ENCODE measurements at places on chromosomes 4 and X.

DNA sequence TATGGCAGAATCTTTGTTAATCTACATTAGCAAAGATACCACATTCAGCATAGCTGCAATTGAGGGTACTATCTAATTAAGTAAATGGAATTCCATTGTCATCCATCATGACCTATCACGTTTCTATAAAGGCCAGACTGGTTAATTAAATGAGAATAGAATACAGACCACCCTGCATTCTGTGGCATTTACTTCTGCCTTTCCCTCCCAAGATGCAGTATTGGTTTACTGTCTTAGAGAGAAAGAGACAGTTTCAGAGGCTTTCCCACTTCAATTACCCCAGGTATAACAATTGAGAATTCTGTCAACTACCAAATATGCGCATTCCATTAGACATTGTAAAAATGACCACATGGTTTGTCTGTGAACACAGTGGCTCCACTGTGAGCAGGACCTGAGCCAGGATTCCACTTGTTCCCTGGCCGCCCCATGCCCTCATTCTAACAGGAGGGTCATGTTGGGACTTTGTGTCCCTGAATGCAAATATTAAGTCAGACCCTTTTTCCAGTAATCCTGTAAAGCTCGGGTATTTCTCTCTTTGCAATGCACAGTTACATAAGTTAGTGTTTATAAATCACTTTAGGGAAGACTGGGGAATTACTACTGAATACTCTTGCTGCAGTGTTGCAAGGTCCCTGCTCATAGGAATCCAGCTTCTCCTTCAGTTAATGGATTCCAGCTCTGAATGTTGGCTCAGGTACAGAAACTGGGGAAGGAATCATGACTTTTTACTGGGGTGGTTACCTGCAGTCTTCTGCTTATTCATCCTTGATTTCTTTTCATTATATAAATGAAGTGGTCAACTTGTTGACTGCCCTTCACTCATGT, 261.0 kb downstream of the PDGFC start:
- no peak for DNase-seq

GRCh38 chrX:14028473-14028872, 1.2 kb downstream of the GEMIN8 start:
- DNase-seq, result no peak

- no peak for DNase-seq
These were observed 35.6 kb downstream of the ARSJ start for GRCh38 chr4:113943863-113944262.

DNA sequence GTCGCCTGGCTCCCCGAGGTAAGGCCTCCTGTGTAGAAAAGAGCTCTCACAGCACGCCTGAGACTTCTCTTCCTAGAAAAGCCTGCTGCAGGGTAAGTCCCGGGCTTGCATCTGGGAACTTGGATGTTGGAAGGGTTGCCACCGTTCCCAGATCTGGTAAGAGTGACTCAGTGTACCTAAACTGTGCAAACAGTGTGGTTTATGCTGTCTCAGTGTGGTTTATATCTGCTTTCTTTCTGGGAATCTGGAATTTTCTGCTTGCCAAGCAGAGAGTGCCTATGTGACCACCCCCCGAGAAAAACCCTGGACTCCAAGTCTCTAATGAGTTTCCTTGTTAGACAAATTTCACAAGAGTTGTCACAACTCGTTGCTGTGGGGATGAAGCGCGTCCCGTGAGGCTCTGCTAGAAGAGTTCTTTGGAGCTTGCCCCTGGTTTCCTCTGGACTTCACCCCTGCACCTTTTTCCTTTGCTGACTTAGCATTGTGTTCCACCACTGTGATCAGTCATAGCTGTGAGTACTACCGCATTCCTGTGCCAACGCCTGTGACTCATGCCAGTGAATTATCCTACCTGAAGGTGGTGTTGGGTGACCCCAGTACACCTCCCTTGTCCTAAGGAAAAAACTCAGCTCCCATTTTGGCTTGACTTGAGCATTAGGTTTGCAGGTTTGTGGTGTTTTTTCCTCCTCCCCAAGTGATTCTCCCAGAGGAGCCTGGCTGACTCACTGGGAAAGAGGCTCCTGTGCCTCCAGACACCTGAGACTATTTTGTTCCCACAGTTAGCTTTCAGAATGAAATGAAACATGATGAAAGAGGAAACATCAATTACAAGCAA, 14.5 kb downstream of the SLC2A9 start:
- DNase-seq, result no peak

DNA sequence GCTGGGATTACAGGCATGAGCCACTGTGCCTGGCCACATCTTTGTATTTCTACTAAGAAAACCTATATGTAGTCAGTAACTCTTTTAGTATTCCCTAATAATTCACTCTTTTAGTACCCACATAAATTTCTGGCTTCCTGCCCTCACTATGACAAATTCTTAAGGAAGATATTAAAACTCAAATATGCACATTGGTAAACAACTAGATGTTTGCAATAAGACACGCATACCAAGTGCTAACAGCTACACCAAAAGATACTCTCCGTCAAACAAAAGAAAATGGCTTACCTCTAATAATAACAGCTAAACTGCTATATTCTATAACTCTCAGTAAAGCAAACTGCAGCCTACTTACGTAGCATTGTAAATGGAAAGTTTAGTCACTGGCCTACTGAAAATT, 6.3 kb downstream of the UBA6 start:
- DNase-seq, result no peak

- DNase-seq, result no peak
These were observed 158.6 kb upstream of the ADGRL3 start for GRCh38 chr4:61041527-61041926.

- no peak for DNase-seq
These were observed 5.2 kb downstream of the HTT start for GRCh38 chr4:3079694-3080123.

- no peak for DNase-seq
These were observed 196.1 kb upstream of the GK2 start for GRCh38 chr4:79604152-79604551.

- no peak for DNase-seq
These were observed 12.2 kb downstream of the UCP1 start for GRCh38 chr4:140556372-140557085.

DNA sequence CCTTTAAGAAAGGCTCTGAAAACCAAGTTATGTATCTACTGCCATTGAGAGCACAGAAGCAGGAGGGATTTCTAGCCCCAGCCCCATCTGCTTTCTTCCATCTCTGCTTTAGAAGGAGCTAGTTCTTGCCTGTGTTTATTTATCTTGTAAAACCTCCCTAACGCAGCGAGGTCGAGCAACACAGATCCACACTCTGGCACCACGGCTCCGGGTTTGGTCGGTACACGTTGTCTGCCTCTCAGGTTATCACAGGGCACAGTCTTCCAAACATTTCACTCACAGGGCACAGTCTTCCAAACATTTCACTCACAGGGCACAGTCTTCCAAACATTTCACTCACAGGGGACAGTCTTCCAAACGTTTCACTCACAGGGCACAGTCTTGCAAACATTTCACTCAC, 69.7 kb upstream of the TLR3 start:
- no peak for DNase-seq

- no peak for DNase-seq
These were observed 277.1 kb downstream of the KLHL13 start for GRCh38 chrX:117839544-117839943.

DNA sequence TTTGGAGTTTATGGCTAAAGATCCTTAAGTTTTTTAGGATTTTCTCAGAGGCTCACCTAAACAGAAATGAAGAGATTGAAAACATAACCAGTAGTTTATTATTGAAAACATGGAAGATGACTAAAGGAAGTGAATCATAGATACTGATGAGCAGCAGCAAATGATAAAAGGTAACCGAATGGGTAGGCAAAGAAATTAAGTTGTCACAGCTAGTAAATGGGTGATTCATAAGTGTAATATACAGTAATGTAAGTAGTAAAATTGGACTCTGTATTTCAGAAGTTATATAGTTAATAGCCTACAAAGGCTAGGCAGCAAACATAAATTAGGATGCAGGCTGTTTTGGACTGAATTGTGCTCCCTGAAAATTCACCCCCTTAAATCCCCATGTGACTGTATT, 59.0 kb upstream of the ADGRA3 start:
- DNase-seq, result no peak

DNA sequence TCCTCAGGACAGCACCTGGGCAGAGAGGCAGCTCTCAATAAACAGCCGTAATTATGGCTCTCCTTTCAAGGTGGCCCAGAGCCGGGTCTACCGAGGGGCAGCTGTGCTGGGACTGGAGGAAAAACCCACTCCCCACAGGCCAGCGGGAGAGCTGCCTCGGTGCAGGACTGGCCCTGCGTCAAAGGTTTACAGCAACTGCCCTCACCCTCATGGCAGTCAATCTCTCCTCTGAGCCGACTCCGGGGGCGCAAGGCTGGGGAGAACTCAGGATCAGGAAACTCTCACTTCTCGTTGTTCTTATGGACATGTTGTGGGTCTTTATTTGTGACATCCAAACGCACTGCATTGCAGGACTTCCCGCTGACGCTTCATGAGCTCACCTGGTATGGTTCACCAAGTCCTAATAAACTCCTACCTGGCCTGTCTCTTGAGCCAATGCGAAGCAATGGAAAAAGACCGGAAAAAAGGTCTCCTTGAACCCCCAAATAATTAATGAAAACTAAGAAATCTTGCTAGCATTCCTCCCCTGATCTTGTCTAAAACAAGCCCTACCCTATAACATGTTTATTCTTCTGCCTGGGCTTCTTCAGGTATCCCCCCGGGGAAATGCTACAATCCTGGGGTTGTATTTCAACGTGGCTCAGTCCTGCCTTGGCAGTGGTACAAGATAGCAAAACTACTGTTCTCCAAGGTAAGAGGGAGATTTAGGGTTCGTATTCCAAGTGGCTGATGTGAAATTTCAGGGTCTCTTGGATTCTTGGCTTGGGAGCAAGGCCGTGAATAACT, 50.1 kb upstream of the CDKN2AIP start:
- DNase-seq, result no peak

- no peak for DNase-seq
These were observed 143.6 kb upstream of the FAM47A start for GRCh38 chrX:34275699-34276098.

DNA sequence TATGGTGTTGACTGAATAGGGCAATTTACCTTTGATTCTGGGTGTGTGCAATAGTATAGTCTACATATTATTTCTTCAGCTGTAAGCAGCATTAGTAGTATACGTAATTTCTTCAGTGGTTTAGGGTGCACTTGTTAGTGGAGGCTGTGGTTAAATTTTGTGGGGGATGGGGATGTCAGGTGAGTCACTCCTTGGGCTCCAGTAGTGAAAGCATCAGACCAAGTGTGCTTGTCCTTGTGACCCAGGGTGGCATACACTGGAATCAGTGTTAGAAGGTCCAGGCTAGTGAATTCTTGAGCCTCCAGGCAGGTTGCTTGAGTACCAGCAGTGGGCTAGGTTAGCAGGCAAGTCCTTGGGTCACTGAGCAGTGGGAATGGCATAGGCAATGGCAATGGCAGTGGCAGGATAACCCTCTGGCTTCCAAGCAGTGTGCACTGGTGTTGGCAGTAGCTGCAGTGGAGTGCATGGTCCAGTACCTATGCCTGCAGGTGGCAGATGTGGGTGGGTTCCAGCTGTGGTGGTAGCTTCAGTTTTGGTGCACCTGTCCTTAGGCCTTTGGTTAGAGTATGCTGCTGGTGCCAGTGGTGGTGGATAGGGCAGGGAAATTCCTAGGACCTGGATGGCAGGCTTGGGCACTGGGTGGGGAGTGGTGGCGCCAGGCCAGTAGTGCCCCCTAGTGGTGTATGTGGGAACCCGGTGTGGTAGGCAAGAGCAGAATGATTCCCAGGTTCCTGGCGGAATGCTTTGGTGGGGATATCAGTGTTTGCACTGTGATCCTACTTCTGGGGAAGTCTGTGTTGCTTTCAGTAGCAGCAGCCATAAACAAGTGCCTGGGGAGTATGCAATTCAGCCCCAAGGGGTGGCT, 531.0 kb downstream of the SMARCA1 start:
- DNase-seq, result no peak

DNA sequence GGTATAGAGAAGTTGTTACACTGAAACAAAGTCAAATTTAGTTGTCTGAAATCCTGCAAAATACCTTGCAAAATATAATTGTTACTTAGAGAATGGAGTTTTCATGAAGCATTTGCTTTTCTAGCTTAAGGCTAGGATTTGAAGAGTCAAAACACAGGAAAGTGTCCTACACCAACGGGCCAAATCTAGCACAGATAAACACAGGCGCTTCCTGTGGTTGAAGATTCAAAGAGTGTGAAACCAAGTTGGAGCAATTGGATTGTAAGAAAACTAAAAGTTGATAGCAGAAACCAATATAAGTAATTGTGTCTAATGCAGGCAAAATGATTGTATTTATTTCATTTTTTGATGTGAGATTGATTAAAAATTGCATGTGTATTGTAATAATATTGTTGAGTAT, 2002.5 kb upstream of the TENM3 start:
- no peak for DNase-seq

GRCh38 chr4:185312699-185313098, 83.0 kb downstream of the LRP2BP start:
- DNase-seq, result no peak

- no peak for DNase-seq
These were observed 25.2 kb upstream of the PTTG2 start for GRCh38 chr4:37935026-37935425.

- no peak for DNase-seq
These were observed 67.7 kb downstream of the THOC2 start for GRCh38 chrX:123665197-123665596.

- DNase-seq, result no peak
These were observed 268.7 kb downstream of the SLC39A8 start for GRCh38 chr4:102076622-102077021.

DNA sequence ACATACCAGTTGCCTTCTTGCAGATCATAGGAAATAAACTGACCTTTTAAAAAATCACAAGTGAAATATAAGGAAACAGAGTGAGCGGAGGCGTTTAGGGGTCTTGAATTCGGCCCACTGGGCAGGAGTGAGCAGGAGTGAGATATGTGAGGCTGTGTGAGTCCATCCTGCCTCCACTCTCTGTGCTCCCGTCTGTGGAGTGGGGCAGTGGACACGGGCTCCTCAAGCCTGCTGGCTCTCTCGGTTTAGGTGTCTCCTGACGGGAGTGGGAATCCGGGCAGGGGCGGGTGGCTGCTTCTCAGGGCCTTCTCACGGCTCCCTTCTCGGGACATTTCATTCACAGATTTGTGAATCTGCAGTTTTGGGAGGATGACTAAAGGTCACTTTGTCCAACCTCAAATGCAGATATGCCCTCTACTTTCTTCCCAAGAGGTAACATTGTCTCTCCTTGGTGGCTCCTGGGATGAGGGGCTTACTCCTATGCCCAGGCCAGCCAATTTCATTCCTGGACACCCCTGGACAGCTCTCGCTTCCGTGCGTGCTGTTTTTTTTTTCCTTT, 27.6 kb downstream of the CYTL1 start:
- no peak for DNase-seq

DNA sequence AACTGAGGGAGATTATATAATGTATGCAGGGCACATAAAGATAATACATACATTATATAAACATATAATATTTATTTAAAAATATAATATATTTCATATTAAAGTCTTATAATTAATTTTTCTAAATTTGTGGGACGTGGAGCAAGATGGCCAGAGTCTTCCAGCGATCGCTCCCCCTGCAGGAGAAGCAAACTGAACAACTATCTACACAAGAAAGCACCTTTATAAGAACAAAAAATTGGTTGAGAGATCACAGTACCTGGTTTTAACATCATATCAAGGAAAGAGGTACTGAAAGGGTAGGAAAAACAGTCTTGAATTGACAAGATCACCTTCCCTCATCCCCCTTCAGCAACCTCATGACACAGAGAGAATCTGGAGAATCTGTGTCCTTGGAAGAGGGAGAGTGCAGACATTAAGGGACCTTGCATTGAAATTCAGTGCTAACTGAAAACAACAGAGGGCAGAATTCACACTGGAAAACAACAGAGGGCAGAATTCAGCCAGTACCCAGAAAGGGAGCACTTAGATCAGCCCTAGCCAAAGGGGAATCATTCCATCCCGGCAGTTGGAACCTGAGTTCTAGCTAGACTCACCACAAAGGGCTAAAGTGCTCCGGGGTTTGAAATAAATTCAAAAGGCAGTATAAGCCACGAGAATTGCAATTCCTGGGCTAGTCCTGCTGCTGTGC, 262.5 kb upstream of the NDST3 start:
- no peak for DNase-seq

Measured in NCI-H1092 (cell line).